Suppressor macrophage (primary cell): ENCODE measurements at places on chromosomes 2 and 18.
A peak's percentile ranks its signal among the peaks of the same experiment; 100 is the strongest.

DNA sequence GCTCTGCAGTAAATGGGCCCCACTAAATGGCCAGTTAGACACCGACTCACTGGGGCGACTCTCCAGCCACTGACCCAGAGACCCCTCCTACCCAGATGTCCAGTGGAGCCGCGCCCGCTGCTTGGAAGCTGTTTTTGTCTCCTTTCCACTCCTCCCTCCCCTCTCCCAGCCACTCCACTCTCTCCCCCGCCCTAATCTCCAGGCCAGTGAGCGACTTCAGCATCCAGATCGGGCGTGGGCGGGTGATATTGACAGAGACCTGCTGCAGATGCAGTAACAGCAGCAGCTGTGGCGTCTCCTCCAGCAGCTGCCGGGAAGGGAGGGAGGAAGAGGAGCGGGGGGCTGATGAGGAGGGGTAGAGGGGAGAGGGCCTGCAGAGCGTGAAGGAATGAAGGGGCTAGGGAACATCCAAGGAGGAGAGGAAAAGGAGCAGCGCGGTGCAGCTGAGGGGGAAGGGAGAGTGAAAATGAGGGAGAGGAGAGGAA, at the start of gene SCN7A:
TSS of gene SCN7A (minus strand) at position 110 of the 485 bp plus-strand sequence. CDS start 16,553 bp downstream, outside the sequence.
- peak; percentile 6 for DNase-seq

DNA sequence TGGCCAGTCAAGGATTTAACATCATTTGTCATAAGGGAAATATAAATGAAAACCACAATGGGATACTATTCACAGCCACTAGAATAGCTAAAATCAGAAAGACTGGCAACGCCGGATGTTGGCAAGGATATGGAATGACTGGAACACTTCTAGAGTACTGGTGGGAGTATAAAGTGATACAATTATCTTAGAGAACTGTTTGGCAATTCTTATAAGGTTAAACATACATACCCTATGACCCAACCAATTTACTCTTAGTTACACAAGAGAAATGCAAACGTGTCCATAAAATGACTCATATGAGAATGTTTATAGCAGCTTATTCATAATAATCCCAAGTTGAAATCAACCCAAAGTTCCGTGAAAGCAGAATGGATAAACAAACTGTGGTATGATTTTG, 35.1 kb downstream of the MAPK4 start:
- DNase-seq, result no peak

- peak; percentile 53 for DNase-seq
These were observed 83.0 kb upstream of the CHRNA1 start for GRCh38 chr2:174846941-174847938.

DNA sequence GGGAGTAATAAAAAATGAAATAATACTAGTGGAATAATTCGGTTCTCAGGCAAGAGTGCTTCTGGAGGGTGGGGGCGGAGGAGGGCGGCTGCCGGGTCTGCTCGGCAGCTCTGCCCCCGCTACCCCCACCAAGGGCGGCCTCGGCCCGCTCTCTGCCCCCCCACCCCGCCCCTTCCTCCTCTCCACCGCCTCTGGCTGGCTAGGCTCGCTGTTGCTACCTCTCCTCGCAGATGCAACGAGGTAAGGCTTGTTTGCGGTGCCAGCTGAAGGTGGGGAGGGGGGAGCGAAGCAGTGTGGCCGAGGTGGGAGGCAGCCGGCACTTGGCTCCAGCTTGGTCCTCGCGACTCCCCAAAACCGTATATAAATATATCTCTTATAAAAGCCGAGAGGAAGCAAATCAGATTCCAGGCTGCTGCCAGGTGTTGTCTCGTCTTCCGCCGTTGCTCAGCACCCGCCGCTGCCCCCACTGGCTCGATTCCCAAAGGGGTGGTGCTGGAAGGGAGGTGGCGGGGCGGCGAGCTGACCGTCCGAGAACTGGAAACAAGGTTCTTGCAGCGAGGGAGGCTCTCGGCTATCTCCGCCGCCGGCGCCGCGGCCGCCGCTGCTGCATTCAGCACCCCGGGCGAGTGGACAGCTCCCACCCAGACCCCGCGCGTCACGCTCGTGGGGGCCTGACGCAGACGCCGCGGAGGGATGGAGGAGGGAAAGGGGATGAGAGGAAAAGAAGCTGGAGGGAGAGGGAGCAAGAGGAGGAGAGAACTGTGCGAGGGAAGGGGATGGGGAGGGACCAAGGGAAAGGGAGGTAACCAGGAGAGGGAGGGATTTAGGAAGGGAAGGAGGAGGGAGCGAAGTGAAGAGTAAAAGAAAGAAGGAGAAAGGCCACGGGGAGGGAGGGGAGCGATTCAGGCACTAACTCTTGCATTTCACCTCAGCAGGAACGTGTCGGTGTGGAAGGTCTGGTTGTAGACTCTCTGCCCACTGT, at the start of gene MARCHF4:
TSS of gene MARCHF4 (minus strand) at position 763 of the 982 bp plus-strand sequence. CDS start 2,223 bp downstream, outside the sequence.
- DNase-seq, result peak; percentile 52

- no peak for DNase-seq
These were observed 587 bp downstream of the MEIS1 start for GRCh38 chr2:66435549-66435875.

DNA sequence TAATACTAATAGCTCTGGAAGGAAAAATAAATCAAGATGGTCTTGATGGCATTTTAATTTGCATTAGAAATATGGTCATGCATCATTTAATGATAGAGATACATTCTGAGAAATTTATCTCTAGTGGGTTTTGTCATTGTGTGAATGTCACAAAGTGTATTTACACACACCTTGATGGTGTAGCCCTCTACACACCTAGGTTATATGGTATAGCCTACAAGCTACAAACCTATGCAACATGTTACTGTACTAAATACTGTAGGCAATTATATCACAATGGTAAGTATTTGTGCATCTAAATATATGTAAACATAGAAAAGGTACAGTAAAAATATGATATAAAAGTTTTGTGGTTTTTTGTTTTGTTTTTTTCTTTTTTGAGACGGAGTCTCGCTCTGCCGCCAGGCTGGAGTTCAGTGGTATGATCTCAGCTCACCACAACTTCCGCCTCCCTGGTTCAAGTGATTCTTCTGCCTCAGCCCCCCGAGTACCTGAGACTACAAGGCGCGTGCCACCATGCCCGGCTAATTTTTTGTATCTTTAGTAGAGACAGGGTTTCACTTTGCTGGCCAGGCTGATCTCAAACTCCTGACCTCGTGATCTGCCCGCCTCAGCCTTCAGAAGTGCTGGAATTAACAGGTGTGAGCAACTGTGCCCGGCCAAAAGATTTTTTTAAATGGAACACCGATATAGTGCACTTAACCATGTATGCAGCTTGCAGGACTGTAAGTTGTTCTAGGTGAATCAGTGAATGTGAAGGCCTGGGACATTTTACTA, 83.7 kb upstream of the UBXN4 start:
- no peak for DNase-seq

- no peak for DNase-seq
These were observed 97.3 kb upstream of the ST3GAL5 start for GRCh38 chr2:85986121-85986520.

GRCh38 chr18:12397254-12397653, 10.5 kb upstream of the PRELID3A start:
- DNase-seq, result no peak

GRCh38 chr18:39380866-39381265, 1815.3 kb upstream of the CELF4 start:
- no peak for DNase-seq
